ENCODE measurements at places on chromosomes 1 and 21.

DNA sequence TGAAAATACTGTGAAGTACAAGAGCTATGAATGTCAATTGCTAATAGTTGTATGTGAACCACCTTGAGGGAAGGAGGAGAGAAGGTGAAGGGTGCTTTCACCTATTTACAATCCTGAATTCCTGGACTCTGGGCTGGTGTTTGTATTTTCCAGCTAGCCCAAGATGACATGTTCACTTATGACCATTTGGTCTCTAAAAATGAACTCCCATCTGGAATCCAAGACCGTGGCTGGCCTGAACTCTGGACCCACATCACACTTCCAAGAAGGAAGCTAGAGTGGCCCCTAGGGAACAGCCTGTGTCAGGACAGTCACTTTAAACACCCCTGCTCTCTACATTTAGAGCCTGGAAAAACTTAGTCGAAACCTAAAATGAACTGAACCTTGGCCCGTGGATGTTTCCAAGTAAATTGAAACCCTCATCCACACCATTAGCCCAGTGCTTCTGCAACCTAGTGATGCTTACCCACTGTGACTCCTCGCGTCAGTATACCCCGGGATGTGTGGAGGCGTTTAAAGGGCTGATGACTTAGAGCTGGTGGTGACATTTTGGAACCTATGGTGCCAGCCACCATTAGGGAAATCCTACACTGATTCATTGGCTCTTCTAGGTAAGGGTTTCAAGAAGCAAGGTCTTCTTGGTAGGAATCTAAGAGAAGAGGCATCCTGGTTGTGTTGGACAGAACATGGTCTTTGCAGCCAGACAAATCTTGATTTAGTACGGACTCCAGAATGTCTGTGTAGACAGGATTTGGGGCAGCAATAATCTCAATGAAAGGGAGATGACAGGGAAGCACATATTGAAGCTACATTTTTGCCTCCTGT lies 171.5 kb upstream of the IRF2BP2 start:
- no peak for DNase-seq

DNA sequence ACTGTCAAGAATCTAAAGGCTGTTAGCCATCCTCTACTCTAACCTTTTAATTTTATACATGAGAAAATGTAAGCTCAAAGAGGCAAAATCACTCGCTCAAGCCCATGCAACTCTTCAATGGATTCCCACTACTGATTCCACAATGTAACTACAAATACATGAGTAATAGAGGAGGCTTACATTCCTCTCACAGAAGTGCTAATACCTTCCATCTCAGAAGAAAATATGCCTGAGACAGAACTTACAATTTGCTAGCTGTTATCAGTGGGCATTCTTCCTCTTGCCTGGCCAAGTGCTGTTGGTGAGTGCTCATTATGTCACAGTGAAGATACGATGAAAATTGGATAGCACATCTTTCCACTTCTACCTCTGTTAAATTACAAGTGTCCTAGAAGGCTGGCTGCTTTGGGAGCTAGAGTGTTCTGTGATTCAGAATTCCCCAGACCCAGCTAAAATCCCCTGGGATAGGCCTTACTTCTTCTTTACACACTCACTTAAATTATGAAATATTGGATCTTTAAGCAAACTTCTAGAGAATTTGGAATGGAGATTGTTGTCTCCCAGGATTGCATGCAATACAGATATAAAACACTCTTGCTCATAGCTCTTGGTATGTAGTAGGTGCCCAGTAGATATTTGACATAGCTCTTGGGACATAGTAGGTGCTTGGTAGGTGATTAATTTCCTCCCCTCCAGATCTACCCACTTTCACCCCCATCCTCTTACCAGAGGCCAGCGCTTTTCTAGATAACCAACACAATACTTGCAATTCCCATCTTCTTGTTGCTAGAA lies 24.1 kb downstream of the BCL9 start:
- no peak for DNase-seq

DNA sequence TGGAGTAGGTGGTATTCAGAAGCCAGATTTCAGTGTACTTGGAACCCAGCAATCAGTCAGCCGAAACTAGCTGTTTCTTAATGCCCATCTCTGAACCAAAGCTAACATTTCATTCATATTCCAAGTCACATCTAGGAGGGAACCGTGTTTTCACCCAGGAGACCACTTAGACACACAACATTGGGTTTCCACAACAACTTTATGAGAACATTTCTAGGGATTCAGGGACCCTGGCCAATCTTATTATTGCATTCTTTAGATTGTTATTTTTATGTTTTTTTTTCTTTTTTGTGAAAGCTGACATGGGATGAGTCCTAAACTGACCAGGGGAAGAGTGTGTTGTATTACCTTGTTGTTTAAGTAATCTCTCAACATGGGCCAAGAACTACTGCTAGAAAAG lies 72.5 kb upstream of the KIAA0040 start:
- no peak for DNase-seq

GRCh38 chr1:180151508-180151907 lies 3.2 kb upstream of the QSOX1 start:
- no peak for DNase-seq

DNA sequence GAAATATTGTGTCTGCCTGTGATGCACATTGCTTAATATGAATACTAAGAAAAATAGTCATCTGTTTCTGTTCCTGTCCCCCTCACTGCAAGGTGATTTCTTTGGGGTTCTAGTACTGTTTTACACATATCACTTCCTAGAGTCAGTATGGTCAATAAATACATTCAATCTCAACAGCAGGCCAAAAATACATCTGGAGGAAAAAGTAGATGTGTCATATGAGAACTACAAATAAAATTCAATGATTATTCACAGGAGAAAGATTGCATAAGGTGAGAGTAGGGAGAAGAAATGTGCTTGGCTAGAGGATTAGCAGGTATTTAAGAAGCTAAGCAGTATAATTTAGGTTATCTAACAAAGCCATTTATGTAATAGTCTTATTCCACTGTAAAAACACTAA lies 45.3 kb upstream of the SAMSN1 start:
- no peak for DNase-seq

DNA sequence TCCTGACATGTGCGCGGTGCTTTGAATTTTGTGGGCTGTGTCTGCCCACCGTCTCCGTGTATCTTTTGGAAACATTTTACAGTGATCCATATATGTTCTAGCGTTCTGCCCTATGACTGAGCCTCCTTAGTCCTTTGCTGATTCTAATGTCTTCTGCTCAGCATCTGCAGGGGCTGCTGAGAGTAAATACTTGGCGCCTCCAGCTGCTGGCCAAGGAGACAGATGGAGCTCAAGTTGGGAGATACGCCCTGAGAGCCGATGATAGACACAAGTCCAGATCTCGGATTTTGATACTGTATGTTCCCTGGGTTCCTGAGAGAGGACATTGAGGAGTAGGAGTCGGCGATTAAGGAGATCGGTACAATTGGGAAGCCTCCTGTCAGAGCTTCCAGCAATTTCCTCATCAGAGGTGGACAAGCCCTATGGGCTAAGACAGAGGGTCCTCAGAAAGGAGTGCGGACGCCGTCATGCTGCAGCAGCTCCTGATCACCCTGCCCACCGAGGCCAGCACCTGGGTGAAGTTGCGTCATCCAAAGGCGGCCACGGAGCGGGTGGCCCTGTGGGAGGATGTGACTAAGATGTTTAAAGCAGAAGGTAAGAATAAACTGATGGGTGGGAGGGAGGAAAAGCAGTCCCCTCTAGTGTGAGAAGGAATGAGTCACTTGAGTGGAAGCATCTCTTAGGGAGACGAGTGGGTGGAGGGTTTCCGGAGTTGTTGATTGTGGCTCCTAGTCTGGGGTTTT lies 390 bp downstream of the ZFP69B start:
- DNase-seq, result no peak

DNA sequence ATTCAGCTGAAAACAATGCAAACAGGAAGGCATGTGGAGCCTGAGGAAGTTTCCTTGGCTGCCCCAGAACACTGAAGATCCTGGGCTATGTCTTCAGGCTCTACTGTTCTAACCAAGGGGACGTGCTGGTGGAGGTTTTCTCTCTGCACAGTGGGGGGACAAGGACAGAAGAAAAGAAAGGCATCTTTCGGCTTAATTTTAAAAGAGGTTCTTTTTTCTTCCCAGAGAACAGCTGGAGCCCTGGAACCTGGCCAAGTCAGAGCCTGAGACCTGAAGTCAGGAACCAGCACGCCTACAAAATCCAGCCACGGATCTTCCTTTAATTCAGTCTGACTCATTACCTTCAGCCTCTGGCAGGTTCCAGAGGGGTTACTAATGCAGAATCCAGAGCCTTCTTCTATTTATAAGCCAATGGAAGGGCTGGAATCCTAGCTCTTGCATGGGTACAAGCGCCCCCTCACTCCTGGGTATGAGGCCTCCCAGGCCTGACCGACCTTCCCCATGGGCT lies 19.8 kb downstream of the CTNNBIP1 start:
- DNase-seq, result peak; percentile 52

GRCh38 chr1:213260311-213261075 lies 209.5 kb downstream of the RPS6KC1 start:
- no peak for DNase-seq

DNA sequence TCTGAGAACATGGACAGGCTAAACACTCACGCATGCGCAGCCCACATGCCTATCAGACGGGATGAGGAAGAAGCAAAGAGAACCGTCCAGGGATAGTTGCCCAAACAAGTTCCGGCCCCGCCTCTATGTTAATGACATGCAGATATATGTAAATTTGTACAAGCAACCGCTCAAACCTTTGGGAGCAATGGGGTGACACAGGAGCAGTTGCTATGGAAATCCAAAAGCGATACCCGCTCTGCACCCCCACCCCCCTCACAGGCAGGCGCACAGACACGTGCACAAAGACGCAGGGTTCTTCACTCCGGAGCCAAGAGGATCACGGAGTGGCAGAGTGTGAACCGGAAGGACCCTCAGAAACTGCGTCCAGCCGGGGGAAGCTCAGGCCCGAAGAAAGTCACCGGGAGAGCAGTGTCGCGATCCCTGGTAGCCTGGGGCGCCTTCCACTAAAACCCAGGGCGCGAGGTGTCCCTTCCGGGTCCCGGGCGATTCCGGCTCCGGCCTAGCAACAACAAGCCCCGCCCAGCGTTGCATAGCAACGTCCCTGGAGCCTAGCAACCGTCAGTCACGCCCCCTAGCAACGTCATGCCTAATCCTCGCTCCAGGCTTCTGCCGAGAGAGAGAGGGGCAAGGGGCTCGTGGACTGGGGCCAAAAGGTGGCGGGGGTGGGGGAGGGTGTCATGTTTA lies 24.1 kb upstream of the ADGRB2 start:
- DNase-seq, result peak; percentile 93

DNA sequence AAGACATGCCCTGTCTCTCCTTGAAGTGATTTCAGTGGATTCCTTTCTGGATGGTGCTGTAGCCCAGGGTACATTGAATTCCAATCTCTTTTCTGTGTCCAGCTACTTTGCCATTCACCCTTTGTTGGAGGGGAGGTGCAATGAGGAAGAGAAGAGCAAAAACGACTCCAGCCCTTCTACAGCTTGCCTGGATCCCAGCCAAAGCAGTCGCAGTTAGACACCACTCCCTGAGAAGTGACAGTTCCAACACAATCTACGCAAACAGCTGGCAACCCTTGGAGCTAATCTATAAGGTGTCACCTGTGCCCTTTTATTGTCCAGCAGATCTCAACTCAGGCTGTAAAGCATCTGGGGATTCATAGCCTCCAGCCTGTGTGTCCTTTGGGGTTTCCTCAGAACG lies 4.6 kb downstream of the CD244 start:
- DNase-seq, result no peak

DNA sequence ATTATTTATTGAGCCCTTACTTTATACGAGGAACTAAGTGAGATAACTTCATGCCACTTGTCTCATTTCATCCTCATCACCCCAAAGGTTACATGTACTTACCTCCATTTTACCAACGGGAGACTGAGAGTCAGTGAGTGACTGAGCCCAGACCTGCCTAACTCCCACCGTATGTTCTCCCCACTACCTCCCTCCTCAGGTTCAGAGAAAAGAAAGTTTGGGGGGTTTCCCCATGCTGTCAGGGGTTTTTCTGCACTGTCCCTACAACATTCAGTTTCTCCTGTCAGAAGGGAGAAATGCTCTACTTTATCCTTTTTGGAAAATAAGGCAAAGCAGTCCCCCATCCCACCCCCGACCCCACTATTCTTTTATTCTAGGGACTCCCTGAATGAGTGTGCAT lies 32.9 kb downstream of the FAM78B start:
- no peak for DNase-seq

DNA sequence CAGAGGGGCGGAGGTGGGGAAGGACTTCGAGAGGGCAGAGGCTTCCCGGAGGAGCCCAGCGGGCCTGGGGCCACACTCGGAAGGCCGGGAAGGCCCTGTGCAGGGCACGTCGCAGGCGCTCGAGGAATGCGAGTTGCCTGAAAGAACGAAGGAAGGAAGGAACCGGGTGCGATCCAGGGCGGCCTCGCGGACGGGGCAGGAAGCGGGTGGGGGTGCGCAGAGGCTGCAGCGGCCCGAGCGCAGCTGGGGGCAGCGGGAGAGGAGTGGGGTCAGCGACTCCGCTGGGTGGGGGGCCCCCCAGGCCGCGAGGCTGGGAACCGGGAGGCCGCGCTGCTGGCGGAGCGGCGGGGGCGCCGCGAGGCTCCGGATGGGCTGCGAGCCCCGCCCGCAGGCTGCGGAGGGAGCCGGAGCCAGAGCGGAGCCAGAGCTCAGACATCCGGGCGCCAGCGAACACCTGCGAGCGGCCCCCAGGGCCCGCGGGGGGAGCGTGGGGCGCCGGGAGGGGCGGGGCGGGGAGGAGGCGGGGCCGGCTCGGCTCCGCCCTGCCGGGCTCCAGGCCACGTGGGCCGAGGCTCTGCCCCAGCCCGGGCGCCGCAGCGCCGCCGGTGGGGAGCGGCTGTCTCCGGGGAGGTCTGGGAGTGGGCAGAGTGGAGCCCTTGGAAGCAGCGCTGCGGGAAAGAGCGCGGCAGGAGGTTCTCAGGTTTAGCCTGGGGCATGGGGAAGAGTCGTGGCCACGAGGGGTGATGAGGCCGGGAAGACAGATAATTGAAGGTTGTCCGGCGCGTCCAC lies 4.6 kb downstream of the ID3 start:
- DNase-seq, result peak; percentile 85

DNA sequence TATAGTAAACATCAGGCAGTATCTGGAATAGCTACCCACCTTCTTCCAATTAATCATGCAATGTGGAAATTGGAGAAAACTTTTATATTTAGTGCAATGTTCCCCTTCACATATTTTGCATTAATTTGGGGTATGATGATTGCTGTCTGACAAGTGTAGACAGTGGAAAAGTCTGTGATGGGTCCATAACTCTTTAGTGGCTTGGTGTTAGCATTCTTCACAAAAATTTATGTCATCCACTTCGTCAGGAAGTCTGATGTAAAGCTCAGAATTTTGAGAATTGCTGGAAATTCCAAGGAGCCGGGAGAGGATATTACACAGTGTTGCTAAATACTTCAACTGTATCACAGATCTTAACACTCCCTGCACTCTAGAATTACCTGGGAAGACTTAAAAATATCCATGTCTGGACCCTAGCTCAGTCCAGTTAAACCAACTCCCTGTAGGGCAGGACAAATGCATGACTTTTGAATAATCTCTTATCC lies 549.7 kb upstream of the PLXNA2 start:
- no peak for DNase-seq
